ENCODE measurements at places on chromosomes 12 and 14. TPM values are rescaled to one million over a fixed set of nuclear protein-coding genes. Genes with fewer than 3 reads are reported as not detected.

DNA sequence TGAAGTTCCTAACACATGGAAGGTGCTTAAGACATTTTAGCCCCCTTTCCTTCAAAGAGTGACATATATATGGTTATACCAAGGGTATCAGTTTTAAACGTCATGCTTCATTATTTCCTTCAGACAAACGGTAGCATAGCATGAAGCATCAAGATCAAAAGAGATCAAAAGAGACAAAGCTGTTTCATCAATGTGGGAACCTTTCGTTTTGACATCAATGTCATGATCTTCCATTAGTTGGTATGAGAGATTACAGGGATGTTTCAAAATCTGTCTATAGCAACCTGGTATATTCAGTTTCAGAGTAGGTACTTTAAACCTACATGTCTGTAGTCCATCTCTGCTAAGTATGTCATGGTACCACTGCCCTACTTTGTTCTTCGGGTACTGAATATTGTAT lies 28.3 kb downstream of the PUS7L start:
- H3K27me3 ChIP-seq = no peaks in the 10 kb centered on the region
- H3K4me1 ChIP-seq = peaks cover 15% of the 10 kb centered on the region
- H3K4me3 ChIP-seq = no peak overlapping the region
- no peak for DNase-seq
- no peak overlapping the region for H3K27ac ChIP-seq

- H3K27ac ChIP-seq = no peak overlapping the region
- no peaks in the 10 kb centered on the region for H3K36me3 ChIP-seq
- DNase-seq = no peak
- no peak overlapping the region for H3K4me3 ChIP-seq
- H3K27me3 ChIP-seq = no peaks in the 10 kb centered on the region
- H3K4me1 ChIP-seq = peaks cover 8% of the 10 kb centered on the region
These were observed 150.8 kb upstream of the FSCB start for GRCh38 chr14:44657696-44658388.

DNA sequence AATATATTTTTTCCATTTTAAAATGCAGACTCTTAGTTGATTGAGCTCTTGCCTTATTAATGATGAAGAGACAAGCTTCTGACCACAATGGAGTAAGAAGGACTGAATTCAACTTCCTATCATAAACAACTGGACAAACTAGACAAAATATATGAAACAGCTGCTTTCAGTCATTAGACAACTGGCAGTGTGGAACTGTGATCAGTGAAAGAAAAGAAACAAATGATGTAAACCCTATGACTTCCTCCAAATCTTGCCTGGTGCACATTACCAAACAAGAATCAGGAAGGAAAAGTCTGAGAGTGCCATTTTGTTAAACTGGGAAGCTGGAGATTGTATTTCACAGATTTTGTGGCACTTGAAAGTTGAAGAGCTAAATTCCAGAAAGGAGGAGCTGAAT lies 154.7 kb upstream of the ATXN7L3B start:
- H3K4me3 ChIP-seq = no peak overlapping the region
- DNase-seq = no peak
- no peak overlapping the region for H3K27ac ChIP-seq
- no peaks in the 10 kb centered on the region for H3K27me3 ChIP-seq
- no peaks in the 10 kb centered on the region for H3K4me1 ChIP-seq

RBP5 gene
- total RNA-seq = not detected

ACVRL1 gene
- not detected for total RNA-seq

DNA sequence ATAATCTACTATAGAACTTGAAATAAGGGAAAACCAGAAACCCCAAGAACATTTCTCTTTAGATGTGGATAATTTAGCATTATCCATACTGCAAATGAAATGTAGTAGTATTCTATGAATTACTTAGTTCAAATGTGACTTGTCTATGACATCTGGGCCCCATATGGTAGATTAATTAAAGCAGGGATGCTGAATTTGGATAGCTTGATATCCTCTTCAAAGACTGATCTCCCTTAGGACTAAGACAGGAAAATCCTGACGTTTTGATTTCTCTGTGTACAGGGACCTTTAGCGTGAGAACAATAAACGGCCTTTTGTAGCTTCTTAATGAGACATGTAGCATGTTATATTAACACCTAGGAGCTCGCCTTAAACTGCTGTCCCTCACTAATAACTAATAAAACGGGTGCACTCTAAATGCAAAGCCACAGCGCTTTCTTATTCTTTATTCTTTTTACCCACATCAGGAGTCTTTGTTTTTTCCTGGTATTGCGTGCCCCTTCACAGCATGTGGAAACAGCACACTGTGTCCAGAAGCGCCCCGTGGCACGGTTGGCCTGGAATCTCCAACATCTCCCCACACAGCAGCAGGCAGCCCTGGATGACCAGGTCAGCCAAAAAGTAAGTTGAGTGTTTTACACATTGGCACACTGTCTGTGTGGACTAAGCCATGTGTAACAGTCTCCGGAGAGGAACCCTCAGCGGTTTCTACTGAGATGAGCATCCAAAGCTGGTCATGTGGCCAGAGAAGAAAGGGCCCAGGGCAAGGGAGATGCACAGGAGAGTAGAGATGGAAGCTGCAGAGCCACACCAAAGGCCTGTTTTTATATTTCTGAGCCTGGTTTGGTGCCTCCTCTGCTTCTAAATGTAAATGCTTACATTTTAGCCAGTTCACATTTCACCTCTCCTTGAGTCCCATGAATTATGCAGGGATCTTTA lies 93.1 kb downstream of the SRGAP1 start:
- H3K4me3 ChIP-seq = no peak overlapping the region
- no peaks in the 10 kb centered on the region for H3K4me1 ChIP-seq
- no peak for DNase-seq
- peaks cover 2% of the 10 kb centered on the region for H3K27me3 ChIP-seq
- H3K27ac ChIP-seq = no peak overlapping the region
- no peaks in the 10 kb centered on the region for H3K36me3 ChIP-seq
